ENCODE measurements at places on chromosomes 4 and X.

DNA sequence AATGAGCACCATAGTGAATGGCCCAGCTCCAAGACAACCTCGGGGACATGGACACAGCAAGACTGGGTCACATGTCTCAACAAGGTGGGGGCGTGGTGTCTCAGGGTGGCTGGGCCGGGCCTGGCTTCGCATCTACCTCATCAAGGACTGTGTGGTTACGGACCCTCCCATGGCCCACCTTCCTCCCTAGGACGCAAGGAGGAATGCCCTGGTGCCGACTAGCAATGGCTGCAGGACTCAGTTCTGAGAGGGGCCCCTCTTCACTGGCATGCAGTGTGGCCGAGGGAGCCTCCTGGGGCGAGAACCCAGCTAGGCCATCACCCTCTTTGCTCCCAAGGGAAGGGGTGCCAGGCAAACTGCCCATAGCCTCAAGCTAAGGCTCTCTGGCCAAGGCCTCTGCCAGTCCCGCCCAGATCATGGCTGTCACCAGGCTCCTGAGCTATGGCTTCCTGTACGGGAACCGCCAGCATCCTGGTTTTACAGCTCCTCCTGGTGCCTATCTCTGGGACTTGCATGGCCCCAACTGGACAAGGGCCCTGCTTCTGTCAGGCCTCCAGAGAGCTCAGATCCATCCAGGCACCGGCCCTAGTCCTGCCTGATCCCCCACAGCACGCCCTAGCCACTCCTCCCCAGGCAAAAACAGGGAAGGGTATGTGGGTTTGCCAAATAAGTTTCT lies 218.0 kb upstream of the AGTR2 start:
- no peak for DNase-seq

DNA sequence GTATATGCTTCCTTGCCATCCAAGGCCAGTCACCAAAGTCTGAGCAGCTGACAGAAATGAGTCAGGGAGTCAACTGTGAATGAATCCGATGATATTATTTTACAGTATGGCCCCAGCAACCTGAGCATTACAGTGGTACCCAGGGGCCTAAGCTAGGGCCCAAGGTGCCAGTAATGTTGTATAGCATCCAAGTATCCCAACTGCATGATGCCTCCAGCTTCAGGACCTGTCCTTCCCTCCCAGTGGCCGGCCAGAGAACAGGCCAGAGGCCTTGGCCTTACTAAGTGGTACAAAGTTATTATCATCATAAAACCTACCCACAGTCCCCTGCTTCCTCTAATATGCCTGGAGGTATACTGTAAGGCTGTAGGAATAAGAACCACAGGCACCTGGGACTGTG lies 79.9 kb downstream of the RFC1 start:
- DNase-seq, result no peak

DNA sequence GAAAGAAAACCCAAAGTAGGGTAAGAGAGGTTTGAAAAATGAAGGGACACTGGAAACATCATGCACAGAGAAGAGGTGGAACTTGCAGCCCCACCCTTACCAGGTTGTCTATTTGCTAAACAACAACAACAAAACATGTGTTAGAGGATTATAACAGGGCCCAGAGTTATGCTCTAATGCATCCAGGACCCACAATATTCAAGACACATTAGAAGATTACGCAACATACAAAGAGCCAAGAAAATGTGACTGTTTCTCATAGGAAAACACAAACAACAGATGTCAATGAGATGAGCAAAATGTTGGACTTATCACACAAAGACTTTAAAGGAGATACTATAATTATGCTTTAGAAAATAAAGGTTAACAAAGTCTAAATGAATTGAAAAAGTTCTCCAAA lies 128.5 kb downstream of the LRBA start:
- DNase-seq, result no peak

- no peak for DNase-seq
Observed at GRCh38 chr4:38366456-38366855, 297.5 kb upstream of the KLF3 start.

DNA sequence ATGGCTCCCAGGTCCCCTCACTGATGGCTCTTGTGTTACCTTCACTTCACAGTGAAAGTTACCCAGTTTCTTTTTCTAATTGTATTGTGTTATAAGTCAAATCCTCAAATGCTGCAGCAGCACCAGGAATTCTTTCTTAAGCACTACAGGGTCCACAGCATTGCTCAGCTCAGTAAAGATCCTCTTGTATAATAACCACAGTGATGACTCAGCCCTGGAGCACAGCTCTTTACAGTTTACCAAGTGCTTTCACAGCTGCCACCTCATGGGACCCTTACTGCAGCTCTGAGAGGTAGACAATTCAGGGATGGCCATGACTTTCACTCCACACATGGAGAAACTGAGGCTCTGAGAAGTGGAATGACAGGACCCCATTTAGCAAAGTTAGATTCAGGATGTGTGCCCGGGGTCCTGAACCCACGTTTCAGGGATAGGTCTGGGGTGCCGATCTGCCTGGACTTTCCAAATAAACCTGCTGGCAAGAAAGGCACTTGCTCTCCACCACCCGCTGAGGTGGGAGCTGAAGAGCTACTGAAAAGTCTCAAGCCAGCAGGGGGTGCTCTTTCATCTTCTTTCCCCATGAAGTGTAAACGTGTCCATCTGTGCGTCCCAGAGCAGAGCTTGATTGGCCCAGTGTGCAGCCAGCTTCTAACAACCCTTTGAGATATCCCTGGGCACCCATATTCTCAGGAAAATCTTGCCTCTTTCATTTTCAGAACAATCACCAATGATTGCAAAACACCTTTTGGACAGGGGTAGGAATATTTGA lies 35.7 kb upstream of the GABRQ start:
- DNase-seq, result no peak

DNA sequence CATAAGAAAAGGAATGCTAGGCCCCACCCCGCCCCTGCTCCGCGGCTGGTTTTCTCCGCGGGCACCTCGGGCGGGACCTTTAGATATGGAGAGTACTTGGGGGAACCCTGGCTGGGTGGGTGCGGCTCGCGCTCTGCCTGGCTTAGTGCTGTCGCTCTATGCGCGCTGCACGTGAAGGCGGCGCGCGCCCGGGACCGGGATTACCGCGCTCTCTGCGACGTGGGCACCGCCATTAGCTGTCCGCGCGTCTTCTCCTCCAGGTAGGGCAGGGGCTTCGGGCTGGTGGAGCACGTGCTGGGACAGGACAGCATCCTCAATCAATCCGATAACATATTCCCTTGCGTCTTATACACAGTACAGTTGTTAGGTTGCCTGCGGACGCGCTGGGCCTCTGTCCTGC lies 56.0 kb downstream of the MAGEB10 start:
- no peak for DNase-seq

DNA sequence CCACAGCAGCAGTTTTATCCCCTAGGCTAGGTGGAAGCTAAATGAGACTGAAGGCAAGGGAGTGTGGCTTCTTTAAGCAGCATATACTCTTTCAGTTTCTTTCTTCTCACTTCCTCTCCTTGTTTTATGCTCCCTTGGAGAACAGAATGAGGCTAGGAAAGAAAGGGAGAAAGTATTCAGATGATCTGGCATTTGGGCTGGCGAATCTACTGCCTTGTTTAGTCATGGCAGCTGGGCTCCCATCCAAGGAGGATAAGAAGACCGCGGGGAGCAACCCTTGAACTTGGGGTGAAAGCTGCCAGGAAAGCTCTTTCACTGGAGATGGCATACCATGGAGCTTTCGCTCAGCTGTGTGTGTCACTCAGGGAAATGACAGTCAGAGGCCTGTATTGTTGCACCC lies 72.1 kb downstream of the ARHGEF38 start:
- no peak for DNase-seq

- no peak for DNase-seq
Observed at GRCh38 chr4:89719536-89720090, 117.3 kb downstream of the SNCA start.

DNA sequence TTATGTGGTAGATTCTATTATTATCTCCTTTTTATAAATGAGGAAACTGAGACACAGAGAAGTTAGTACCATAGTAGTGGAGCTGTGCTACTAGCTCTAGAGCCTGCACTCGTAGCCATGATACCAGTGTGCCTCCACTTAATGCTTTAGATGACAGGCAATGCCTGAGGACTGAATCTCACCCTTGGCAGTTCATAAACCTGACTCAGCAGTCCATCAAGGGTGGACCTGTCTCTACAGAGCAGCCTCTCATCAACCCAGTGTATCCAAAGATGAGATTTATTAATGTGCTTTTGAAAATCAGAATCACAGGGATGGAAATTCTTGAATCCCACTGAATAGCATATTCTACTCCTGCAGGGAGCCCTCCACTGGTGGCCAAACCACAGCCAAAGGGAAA lies 483.2 kb upstream of the DIPK2B start:
- no peak for DNase-seq

DNA sequence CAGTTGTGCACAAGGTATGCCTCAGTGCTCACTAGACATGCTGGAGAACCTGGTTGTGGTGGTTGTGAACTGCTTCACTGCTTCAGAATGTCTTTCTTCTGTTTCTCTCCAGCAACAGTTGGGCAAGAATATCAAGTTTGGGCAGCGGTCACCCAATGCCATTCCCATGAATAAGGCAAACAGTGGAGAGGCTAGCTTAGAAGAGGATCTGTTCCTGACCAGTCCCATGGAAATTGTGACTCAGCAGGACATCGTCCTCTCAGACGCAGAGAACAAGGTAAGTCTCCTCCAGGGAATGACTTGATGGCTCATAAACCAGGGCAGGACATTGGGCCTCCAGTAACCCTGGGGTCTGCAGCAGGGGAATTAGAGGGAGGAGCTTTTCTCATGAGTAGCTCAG lies 79.9 kb downstream of the AASDH start:
- DNase-seq, result no peak

DNA sequence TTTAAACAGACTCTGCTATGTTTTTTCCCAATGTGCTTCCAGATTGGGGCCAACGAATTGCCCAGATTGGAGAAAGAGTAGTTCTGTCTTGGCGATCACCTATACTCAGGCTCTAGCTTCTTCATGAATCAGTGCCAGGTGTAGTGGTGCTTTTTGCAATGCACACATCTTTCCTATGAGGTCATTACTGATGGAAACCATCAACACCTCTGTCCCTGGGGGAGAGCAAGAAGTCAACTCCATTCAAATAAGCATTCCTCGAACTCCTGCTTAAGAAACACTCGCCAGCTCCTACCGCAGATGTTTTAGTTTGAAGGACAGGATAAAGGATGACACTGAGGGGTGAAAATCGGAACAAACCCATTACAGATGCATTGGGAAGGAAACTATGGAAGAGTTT lies 156.5 kb upstream of the DKK2 start:
- DNase-seq, result no peak

DNA sequence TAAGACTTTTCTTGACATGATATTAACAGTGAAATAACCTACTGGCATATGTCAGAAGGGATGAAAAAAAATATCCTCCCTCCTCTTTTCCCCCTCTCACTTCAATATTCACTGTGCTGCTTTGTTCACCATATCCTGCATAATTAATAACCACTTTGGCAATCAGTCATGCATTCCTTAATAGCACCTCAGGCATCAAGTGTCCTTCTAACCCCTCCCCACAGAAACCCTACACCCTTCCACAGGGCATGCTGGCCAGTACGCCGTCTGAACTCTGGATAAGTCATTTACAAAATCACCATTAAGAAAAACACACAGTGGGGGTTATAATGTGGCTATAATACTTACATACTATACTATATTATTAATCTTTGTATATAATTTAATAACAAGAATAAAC lies 165.9 kb downstream of the PDGFC start:
- DNase-seq, result no peak

GRCh38 chrX:115233497-115234455 lies at the start of gene LRCH2:
Gene LRCH2 (minus strand): TSS chrX:115234096. CDS start chrX:115234041, 55 bp downstream.
- DNase-seq, result no peak

DNA sequence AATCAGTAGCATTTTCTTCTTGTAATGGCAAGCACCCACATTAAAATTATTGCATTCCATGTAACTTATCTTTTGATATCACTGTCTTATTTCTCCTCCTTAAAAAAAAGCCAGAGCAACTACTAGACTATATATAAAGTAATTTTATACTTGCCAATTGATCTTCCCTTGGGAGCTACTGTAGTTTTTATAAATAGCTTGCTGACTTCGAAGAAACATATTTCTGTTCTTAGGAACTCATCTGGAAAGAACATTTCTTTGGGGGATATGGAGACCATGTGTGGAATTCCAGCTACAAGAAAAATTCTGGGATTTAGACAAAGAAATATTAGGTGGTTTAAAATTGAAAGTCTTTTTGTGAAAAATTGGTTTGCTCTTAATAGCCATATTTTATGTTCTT lies 94.9 kb downstream of the BMPR1B start:
- no peak for DNase-seq

DNA sequence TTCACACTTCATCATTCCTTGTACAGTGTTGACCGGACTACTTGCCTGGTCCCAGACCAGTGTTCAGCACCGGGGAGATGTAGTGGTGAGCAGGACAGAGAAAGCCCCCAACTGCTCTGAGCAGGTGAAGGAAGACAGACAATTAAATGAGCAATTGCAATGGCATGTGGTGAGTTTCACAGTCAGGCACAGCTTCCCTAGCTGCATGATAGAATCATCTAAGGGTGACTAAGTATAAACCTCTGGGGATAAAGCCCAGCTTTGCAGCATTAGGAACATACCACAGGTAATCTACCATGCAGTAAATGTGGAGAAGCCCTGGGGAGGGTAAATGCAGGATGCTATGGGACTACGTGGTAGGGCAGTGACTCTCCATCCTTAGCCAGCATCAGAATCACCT lies 47.8 kb downstream of the TMA16 start:
- DNase-seq, result no peak

DNA sequence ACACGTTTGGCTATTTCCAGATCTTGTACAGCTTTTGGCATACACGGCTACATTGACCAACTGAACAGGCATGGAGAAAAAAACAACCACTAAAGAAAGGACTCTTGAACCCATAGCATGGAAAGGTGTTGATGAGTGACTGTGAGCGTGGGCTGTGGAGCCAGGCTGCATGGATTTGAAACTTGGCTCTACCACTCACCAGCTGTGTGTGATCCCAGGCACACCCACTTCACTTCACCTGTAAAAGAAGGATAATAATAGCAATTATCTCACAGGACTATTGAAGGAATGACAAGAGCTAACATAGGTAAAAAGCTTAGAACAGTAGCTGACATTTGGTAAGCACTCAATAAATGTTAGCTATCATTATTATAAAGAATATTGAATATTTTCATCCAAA lies 301.7 kb upstream of the CPEB2 start:
- no peak for DNase-seq

GRCh38 chr4:100738196-100739165 lies 220.7 kb upstream of the EMCN start:
- DNase-seq, result no peak

GRCh38 chrX:124239324-124239723 lies 93.1 kb upstream of the TEX13D start:
- DNase-seq, result peak; percentile 20

DNA sequence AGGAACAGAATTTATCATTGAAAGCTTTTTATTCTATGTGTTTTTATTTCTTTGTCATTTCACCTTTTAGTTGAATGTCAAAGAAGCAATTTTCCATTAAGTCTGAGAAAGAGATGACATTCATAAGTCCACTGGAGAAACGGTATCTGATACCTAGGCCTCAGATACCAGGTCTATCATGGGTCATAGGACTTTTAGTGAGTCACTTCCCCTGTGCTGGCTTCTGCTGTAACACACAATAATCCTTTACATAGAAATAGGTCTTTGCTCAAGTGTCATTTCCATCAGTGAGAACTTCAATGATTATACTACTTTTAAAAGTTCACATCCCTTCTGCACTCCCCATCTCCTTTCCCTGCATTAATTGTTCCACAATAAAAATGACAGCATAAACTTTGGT lies 125.5 kb upstream of the ARMCX2 start:
- no peak for DNase-seq

- no peak for DNase-seq
Observed at GRCh38 chrX:73940893-73941470, 363.0 kb upstream of the ZCCHC13 start.

All from central memory CD4-positive, alpha-beta T cell (primary cell).